ENCODE measurements at places on chromosomes 3 and 15.

DNA sequence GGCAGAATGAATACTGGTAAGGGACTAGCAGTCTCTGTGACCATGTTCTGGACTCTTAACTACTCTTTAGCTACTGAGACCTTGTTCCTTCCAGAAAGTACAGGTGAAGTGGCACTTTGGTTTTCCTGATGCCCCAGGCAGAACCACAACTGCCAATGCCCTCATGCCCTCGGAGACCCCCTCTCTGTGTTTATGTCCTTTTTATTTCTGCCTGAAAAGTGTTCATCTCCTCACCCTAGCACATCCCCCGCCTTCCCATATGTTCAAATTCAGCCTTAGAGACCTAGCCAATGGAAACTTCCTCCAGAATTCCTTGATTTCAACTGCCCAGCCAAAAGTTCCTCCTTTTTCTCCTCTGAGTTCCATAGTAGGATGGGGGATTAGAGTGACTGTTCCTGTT lies 23.3 kb upstream of the RASGRF1 start:
- DNase-seq = no peak

- no peak for DNase-seq
Measured at GRCh38 chr3:185900228-185900627, 37.6 kb downstream of the TRA2B start.

DNA sequence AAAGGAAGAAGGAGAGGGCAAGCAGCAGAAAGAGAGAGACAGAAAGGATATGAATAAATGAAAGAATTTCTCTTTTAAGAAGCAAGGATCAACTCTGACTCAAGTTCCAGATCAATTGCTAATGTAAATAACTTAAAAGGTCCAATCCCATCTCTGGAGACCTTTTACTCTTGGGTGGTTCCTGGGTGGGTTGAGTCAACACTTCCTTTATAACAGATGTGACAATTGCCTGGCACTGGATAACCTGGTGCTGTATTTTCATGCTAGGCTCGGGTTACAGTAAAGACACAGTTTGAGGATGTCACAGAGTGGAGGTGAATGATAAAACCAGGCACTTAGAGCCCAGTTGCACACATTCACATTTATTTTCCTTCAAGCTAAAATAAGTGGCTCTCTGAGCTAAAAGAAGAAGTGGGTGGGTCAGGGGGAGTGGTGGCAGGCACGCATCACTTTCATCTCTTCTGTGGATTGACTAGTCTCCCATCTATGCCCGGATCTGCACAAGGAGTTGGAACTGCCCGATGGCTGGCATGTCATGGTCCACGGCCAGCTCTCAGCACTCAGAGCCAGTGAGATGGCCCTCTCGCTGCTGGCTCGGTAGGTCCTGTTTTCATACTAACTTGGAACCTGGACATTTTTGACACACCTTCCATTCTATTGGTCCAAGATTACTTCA lies 465.8 kb downstream of the FOXP1 start:
- peak; percentile 37 for DNase-seq

DNA sequence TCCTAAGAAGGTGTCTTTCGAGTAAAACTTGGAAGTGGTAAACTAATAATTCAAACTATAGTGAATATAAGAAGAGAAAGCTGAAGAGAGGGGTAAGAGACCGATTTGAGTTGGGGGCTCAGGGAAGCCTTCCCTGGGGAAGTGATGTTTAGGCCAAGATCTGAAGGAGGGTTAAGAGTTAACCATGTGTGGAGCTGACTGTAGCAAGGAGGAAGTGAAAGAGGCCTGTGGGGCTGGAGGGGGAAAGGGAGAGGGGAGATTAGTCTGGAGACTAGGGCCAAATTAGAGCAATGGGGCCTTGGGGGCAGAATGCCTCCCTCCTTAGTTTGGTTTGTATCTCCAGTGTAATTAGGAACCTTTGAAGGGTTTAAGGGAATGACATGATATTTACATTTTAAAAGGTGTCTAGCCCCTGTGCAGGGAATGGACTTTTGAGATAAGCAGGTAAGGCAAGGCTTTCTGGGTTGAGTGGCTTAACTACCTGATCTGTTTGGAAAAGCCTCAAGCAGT lies 2.2 kb downstream of the ZNF592 start:
- no peak for DNase-seq
